ENCODE measurements at places on chromosomes 5 and 9.

GRCh38 chr5:88782571-88782970, 100.4 kb downstream of the MEF2C start:
- no peak for DNase-seq
- H3K27me3 ChIP-seq: no peaks in the 10 kb centered on the region

- DNase-seq: no peak
- H3K4me3 ChIP-seq: no peak overlapping the region
- no peaks in the 10 kb centered on the region for H3K36me3 ChIP-seq
- no peak overlapping the region for H3K27ac ChIP-seq
- no peaks in the 10 kb centered on the region for H3K4me1 ChIP-seq
These were observed 9.5 kb upstream of the DPYSL3 start for GRCh38 chr5:147519380-147519779.

- no peak overlapping the region for H3K4me3 ChIP-seq
- no peak for DNase-seq
- no peaks in the 10 kb centered on the region for H3K27me3 ChIP-seq
- H3K36me3 ChIP-seq: no peaks in the 10 kb centered on the region
- peaks cover 2% of the 10 kb centered on the region for H3K4me1 ChIP-seq
- no peak overlapping the region for H3K27ac ChIP-seq
These were observed 168.3 kb upstream of the IL12B start for GRCh38 chr5:159498630-159499029.

DNA sequence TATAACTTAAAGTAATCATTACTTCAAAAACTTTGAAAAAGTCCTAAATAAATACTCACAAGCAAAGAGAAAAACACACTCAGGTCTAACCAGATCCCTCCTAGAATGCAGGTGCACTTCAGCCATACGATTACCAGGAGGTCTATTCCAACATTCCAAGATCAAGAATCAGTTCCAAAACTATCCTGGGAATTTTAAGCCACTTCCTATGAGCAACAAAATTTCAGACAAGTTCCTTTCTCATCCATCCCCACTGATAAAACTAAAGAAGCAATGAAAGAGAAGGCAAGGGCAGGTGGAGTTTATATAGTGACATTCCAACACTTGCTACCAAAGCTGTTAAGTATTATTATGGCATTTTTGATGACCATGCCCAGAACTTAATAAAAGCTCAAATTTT, 29.6 kb downstream of the MLLT3 start:
- no peak overlapping the region for H3K27ac ChIP-seq
- no peak overlapping the region for H3K4me3 ChIP-seq
- no peaks in the 10 kb centered on the region for H3K27me3 ChIP-seq
- H3K4me1 ChIP-seq: peaks cover 4% of the 10 kb centered on the region
- DNase-seq: no peak

DNA sequence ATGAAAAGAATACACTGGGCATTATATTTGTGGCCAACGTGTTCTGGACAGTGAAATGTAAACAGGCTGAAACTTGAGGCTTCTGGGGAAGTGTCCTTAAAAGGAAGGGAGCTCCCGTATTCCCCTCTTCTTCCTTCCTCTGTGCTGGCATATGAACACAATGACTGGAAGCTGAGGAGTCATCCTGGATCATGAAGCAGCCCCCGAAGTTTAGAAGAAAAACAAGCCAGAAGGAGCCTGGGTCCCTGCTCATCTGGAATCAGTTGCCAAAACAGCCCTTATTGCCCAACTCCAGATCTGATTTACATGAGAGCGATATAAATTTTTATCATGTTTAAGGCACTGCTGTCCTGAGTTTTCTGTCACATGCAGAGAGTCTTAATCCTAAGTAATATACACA, 65.4 kb upstream of the SLC1A1 start:
- H3K27ac ChIP-seq: no peak overlapping the region
- H3K36me3 ChIP-seq: no peaks in the 10 kb centered on the region
- H3K4me3 ChIP-seq: no peak overlapping the region
- H3K4me1 ChIP-seq: peaks cover 8% of the 10 kb centered on the region

GRCh38 chr5:6744841-6745705, 31.8 kb downstream of the TENT4A start:
- no peak for DNase-seq
- no peak overlapping the region for H3K4me3 ChIP-seq
- no peak overlapping the region for H3K27ac ChIP-seq
- H3K27me3 ChIP-seq: no peaks in the 10 kb centered on the region
- peaks cover 5% of the 10 kb centered on the region for H3K4me1 ChIP-seq

- no peaks in the 10 kb centered on the region for H3K36me3 ChIP-seq
- H3K27me3 ChIP-seq: no peaks in the 10 kb centered on the region
- H3K4me1 ChIP-seq: no peaks in the 10 kb centered on the region
These were observed 34.3 kb downstream of the FRMD3 start for GRCh38 chr9:83503866-83504265.

- H3K4me3 ChIP-seq: no peak overlapping the region
- H3K36me3 ChIP-seq: no peaks in the 10 kb centered on the region
- H3K27me3 ChIP-seq: peaks cover 7% of the 10 kb centered on the region
- H3K27ac ChIP-seq: no peak overlapping the region
These were observed 142.7 kb downstream of the CACNA1B start for GRCh38 chr9:138020120-138020794.

GRCh38 chr5:91487420-91487819, 104.3 kb upstream of the ARRDC3 start:
- H3K27me3 ChIP-seq: no peaks in the 10 kb centered on the region
- DNase-seq: no peak
- H3K36me3 ChIP-seq: no peaks in the 10 kb centered on the region
- H3K27ac ChIP-seq: no peak overlapping the region

DNA sequence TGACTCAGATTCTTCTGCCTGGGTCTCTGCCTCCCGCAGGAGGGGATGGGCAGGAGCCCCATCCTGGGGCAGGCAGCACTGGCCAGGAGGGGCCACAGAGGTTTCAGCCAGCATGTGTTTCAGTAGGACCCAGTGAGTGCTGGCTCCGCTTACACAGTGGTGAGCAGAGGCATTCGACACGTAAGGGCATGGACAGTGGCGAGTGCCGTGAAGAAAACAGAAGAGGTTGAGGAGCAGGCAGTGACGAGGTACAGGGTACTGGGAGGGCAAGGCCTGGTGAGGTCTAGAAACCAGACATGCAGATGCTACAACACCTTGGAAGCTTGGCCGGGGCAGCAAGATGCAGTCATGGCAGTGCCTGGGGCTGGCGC, 41.5 kb downstream of the CACNA1B start:
- H3K27ac ChIP-seq: no peak overlapping the region
- H3K36me3 ChIP-seq: no peaks in the 10 kb centered on the region
- no peaks in the 10 kb centered on the region for H3K4me1 ChIP-seq
- no peak for DNase-seq
- H3K4me3 ChIP-seq: no peak overlapping the region
- H3K27me3 ChIP-seq: no peaks in the 10 kb centered on the region

- no peaks in the 10 kb centered on the region for H3K36me3 ChIP-seq
- no peak overlapping the region for H3K4me3 ChIP-seq
- no peaks in the 10 kb centered on the region for H3K4me1 ChIP-seq
- H3K27ac ChIP-seq: no peak overlapping the region
- no peak for DNase-seq
These were observed 308.1 kb upstream of the TLE4 start for GRCh38 chr9:79263628-79264027.

DNA sequence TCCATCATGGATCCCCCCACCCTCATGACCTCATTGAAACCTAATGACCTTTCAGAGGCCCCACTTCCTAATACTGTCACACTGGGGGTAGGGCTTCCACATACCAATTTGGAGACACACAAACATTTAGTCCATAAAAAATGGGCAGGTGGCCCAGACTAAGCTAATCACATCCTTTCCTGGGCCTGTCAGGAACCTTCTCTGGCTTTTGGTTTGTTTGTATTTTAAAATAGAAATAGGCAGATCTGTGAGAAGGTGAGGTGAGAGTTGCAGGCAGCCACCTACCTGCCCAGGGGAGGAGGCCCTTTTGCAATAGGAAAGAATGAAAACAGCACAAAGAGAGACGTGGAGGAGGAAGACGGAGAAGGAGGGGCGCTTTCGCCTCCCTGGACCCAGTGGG, 90.2 kb upstream of the BOD1 start:
- DNase-seq: no peak
- H3K4me1 ChIP-seq: peaks cover 5% of the 10 kb centered on the region
- H3K4me3 ChIP-seq: no peak overlapping the region
- no peak overlapping the region for H3K27ac ChIP-seq
- no peaks in the 10 kb centered on the region for H3K27me3 ChIP-seq

DNA sequence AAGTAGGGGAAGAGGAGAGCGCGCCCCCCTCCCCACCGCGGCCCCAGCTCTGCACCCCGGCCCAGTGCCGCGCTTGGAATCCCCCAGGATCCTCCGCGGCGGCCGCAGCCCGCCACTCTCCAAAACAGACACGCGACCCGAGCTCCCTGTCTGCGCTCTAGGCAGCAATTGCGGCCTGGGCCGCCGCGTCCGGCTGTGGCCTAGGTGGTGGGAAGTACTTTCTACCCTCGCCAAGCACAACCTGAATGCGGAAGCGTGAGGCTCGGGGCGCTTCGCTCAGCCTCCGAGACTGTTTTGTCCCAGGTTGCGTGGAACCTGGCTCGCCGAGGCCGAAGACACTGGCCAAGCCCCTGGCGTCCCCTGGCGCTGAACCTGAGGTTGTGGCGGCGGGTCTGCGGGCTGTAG, 3.3 kb upstream of the FOXB2 start:
- H3K36me3 ChIP-seq: no peaks in the 10 kb centered on the region
- no peak overlapping the region for H3K27ac ChIP-seq
- H3K4me1 ChIP-seq: peaks cover 38% of the 10 kb centered on the region
- H3K4me3 ChIP-seq: no peak overlapping the region
- peak; percentile 82 for DNase-seq

DNA sequence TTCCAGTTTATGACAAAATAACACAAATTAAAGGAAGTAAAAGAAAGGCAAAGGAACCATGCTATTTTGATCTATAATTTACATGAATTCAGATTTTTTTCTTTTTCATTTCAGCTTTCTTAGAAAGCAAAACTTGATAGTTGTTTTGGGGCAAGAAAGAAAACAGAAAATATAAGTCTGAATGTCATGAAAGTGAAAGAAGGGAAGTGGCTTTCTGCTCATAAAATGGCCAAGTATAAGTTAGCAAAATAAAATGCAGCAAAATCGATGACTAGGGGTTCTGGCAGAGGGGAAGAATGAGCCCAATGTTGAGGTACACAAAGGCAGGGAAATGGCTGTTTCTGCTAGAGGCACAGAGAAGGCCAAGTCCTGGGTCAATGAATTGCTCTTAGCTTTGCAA, 3.0 kb upstream of the IFNW1 start:
- no peaks in the 10 kb centered on the region for H3K27me3 ChIP-seq
- no peak overlapping the region for H3K4me3 ChIP-seq
- no peaks in the 10 kb centered on the region for H3K4me1 ChIP-seq

DNA sequence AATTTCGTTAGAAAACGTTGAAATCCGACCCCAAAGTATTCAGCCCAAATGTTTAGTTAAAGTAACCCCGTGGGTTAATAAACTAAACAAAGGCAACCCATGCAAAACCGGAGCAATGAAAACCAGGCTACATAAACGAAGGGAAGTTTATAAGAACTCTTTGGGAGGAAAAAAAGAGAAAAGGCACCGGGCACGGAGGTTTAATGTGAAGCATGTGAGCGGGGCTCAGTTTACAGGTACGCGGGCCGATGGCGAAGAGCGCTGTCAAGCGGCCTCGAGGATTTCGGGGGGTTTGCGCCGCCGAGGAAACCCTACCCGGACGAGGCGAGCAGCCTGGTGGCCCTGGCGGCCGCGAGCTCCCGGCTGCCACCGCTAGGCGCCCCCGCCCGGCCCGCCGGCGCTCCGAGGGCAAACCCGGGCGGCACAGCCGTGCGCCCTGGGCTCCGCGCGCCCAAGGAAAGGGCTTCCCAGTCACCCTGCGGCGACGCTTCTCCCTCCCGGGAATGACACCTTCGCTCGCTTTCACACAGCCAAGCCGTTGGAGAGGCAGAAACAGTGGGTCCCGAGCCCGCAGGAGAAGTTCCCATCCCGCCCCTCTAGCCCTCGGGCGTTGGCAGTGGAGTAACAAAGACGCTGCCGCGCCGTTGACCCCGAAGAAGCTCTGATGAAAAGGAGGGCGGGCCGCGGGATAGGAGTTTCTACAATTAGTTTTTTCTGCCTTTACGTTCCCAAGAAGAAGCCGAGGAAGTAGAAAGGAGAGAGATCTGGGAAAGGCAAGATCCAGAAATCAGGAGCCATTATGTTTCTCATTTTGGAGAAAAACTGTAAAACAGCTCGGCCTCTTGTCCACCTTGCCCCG, 126.0 kb downstream of the TMEM174 start:
- no peaks in the 10 kb centered on the region for H3K27me3 ChIP-seq
- no peaks in the 10 kb centered on the region for H3K36me3 ChIP-seq
- H3K4me3 ChIP-seq: no peak overlapping the region
- no peak for DNase-seq
- H3K4me1 ChIP-seq: peaks cover 28% of the 10 kb centered on the region

- no peak for DNase-seq
- H3K36me3 ChIP-seq: no peaks in the 10 kb centered on the region
- H3K4me1 ChIP-seq: peaks cover 3% of the 10 kb centered on the region
These were observed 54.1 kb upstream of the RPS23 start for GRCh38 chr5:82332064-82332855.

- peaks cover 7% of the 10 kb centered on the region for H3K27me3 ChIP-seq
- H3K4me1 ChIP-seq: peaks cover 10% of the 10 kb centered on the region
- H3K4me3 ChIP-seq: peak within 1 kb of the TSS; percentile 69
These were observed at the start of gene CDC14B for GRCh38 chr9:96619491-96620180. Gene CDC14B (minus strand): TSS chr9:96619843. CDS start chr9:96619378, 465 bp downstream.
